ENCODE measurements at places on chromosomes 1 and 21.

DNA sequence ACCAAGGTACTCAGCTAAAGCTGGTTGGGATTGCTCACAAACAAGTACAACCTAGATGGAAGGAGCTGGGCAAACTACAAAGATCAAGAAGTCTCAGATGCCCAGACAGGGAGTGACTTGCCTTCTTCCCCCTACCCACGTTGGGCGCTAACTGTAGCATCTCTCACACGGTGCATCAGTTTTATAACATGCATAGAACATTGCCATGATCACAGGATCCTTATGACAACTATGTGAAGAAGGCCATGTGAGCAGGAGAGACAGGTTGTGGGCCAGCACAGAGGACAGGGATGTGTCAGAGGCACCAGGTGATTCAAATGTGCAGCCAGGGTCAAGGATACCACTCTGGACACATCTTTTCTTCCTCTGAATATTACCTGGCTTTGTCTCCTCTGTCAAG is 28.3 kb upstream of the CYP4B1 start:
- no peak for DNase-seq

GRCh38 chr21:26072666-26073615 is 97.6 kb downstream of the APP start:
- DNase-seq: no peak

DNA sequence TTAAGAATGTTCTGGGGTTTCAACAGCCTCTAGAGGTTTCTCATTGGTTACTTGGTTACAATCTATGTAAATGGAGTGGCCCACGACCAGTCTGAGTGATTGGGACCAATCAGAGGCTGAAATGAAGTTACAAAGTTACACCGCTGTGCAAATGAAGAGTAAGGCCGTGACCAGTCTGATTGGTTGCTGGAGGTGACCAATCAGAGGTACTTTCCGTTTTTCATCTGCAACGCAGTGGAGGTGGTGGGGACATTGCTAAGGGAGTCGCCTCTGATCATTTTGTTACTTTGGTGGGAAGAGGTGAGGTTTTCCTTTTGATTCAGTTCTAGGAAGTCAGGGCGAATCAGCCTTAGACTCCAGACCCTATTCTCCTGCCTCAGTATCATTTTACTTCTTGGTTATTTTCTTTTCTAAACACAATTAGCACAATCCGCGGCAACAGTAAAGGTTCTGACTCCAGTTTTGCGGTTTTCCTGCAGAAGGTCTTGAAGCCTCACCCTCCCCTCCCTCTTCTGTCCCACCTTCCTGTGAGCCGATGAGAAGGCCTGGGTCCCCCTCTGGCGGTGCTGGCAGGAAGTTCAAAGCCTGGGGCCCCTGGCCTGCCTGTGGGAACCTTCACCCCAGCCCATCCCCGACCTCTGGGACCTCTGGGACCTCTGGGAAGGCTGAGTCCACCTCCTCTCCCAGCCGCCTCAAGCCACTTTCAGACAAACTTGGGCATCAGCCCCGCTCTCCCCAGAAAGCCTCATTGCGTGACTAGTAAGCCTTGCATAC is 38.7 kb upstream of the TTC34 start:
- DNase-seq: peak; percentile 33

- no peak for DNase-seq
These were observed 36.5 kb downstream of the MCOLN2 start for GRCh38 chr1:84960371-84960770.

DNA sequence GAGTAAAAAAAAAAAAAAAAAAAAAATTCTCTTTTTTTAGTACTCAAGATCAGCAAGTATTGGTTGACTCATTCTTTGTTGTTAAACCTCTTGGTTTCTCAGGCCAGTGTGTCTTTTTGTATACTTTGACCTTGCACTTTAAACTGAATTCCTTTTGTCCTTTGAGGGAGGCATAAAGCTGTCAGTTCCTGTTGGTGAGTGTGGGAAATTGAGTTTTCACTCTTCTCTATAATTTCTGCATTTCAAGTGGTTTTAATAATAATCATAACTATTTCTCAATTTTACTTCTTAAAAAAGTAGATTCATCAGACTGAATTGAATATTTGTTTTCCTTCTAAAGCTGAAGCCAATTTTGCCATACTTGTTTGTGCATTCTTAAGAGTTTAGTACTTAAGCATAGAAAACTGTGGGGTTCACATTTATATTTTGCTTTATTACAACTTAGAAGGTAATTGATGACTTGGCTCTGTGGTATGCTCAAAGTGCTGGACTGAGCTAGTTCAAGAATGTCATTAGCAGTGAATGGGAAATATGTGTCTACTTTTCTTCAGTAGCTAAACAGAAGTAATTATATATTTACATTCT is 43.4 kb downstream of the ITSN1 start:
- DNase-seq: no peak

DNA sequence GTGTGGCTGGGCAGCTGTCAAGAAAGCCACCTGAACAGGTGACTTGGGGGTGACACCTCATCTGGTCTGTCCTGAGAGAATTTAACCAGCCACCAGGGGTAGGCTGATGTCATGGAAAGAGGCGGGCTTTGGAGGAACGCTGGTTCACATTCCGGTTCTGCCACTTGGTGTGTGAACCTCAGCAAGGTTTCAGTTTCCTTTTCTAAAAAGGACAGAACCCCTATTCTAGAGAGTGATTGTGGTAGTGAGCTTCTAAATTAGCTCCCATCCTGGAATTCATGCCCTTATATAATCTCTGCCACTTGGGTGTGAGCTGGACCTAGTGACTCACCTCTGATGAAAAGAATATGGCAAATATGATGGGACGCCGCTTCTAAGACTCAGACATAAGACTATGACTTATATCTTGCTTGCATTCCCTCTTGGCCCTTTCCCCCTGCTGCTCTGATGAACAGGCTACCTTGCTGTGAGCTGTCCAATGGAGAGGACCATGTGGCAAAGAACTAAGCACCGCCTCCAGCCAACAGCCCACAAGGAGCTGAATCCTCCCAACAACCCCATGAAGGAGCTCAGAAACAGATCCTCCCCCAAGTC is 332.1 kb downstream of the RRAGC start:
- DNase-seq: no peak

- DNase-seq: peak; percentile 51
These were observed 3.8 kb downstream of the FBXO2 start for GRCh38 chr1:11650331-11650991.

- DNase-seq: no peak
These were observed 247.0 kb downstream of the RERE start for GRCh38 chr1:8570465-8570864.

DNA sequence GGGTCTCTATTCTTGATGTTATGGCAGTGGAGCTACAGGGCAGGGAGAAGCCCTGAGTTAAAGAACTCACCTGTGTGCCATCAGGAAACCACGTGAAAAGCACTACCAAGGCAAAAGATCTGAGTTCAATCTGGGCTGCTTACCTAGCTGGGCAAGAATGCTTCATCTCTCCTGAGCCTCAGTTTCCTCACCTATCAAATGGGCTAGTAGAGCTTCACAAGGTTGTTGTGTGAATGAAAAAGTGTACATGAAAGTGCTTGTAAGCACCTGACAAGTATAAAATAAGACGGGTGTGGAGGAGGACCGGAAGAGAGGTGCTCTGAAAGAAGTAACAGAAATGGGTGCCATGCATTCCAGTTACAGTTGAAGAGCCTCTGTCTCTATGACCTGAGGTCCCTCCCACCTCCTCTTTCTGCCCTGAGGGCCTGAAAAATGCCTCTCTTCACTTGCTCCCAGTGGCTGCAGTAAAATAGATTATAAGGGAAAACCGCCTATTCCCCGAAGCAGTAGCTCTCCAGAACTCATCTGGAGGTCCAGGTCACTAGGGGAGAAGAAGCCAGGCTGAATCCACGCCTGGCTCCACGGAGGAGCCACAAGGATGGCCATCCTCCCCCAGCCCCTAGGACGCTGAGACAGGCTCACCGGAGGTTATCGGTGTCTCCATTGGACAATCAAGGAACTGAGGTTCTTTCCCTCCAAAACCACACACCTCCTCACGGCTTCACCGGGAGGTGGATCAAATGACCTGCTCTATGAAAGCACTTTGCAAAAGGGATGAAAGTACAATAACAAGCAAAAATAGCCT is 1.4 kb downstream of the GPR161 start:
- no peak for DNase-seq

GRCh38 chr1:28240024-28240423 is 4.1 kb downstream of the ATP5IF1 start:
- no peak for DNase-seq

Measured in stimulated activated CD4-positive, alpha-beta T cell treated with anti-CD3 and anti-CD28 coated beads, Interleukin-15, amount 100 ng/mL, for 1 hour (primary cell).